T-helper 17 cell (primary cell): ENCODE measurements at places on chromosomes 12 and 14.

DNA sequence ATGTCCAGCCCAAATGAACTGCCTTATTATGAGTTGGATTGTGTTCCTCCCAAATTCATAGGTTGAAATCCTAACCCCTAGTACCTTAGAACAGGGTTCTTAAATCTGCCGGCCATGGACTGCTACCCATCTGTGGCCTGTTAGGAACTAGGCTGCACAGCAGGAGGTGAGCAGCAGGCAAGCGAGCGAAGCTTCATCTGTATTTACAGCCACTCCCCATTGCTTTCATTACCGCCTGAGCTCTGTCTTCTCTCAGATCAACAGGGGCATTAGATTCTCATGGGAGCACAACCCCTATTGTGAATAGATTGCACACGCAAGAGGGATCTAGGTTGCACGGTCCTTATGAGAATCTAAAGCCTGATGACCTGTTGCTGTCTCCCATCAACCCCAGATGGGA is 9.8 kb upstream of the EML5 start:
- DNase-seq, result no peak

DNA sequence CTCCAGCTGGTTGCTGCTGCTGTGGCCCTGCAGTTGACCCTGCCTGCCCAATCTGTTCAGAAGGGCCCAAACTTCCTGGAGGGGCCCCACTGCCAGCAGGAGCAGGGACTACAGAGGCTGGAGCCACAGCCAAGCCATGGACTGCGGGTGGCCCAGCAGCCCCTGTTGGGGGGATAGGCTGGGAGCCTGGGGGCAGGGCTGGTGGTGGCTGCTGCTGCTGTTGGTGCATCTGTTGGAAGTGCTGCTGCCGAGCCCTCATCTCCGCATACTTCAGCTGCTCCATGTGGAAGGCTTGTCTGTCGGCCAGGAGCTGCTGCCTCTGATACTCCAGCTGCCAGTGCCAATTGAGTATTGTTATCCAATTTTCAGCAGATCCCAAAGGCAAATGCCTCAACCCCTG is 7.2 kb downstream of the MYL6 start:
- DNase-seq, result no peak

DNA sequence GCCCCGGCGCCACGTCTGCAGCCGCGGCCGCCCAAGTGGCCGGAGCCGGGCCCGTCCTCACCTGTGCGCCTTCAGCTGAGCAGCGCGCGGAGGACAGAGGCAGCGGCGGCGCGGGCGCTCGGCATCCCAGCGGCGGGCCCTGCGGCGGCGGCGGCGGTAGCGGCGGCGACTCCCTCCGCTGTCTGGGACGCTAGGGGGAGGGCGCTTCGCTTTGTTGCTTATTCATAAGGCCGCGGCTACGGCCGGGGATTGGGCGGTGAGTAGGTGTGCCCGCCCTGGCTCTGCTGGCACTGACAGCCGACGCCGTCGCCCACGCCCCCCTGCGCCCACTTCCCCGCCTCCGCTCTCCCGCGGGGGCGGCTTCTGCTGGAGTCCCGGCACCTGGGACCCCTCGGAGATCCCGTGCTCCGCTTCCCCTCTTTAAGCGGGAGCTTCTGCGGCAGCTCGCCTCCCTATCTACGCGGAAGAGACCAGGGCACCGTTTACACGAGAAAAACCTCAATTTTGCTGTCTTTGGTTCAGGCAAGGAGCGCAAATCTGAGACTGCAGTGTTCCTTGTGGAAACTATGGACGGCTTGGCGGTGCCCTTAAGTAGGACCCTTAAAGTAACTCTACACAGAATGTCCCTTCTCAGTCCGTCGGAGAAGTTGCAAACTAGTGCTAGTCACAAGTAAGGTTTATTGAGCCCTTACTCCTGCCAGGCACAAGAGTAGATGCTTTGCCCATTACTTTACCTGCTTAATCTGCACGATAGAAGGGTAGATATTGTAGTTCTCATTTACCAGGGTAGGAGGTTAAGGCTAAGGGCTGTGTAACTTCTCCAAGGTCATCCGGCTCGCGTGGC is at the start of gene ARMH4:
ARMH4 (minus strand) TSS at position 200 of the 844 bp plus-strand sequence. CDS start 12,855 bp downstream, outside the sequence.
- peak; percentile 30 for DNase-seq

GRCh38 chr12:592024-592505 is 71.2 kb downstream of the NINJ2 start:
- no peak for DNase-seq

DNA sequence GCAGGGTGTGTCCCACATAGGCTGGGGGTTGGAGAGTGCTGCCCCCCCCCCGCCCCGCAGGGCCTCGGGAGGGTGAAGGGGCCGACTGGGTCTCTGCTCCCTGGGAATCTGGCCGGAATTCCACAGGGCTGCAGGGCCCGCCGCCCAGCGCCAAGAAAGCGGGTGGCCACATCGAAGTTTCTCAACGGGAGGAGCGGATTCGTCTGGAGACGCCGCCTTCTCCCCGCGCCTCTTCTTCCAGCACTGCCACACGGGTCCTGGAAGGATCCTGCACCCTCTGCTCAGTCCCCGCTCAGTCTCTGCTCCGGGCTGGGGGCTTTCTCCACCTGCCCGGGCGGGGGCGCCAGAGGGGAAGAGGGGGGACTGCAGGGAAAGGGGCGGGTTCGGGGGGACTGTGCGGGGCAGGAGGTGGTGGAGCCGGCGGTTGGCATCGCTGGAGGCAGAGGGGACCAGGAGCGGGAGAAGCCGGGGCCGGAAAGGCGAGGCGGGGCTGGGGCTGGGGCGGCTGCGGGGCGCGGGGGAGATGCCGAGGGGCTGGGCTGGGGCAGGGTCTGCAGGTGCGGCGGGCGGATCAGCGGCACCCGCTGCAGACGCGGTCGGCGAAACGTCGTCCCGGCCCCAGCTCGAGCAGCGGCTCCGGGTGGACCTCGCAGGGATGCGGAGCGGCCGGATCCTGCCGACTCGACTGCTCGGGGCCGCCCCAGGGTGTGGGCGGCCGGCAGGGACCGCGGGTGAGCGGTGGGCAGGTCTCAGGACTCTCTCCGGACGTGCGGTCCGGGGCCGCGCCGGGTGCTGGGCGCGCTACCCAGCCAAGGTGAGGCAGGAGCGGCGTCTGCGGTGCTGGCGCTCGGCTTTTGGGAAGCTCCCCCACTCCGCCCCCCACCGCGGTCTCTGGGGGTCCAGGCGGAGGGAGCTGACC is 811.4 kb upstream of the TMEM132C start:
- DNase-seq, result no peak

GRCh38 chr14:100278702-100279101 is 27.5 kb downstream of the SLC25A29 start:
- DNase-seq, result no peak

- no peak for DNase-seq
These were observed 2.9 kb upstream of the CALM1 start for GRCh38 chr14:90393966-90394365.

GRCh38 chr12:28258998-28259397 is 68.7 kb downstream of the CCDC91 start:
- no peak for DNase-seq
